NCI-H345 (cell line): ENCODE measurements at places on chromosomes 6 and 20.

- DNase-seq: no peak
Measured at GRCh38 chr20:17967521-17968365, 851 bp downstream of the SNX5 start.

- DNase-seq: no peak
Measured at GRCh38 chr6:116568821-116569755, 2.2 kb upstream of the RWDD1 start.

DNA sequence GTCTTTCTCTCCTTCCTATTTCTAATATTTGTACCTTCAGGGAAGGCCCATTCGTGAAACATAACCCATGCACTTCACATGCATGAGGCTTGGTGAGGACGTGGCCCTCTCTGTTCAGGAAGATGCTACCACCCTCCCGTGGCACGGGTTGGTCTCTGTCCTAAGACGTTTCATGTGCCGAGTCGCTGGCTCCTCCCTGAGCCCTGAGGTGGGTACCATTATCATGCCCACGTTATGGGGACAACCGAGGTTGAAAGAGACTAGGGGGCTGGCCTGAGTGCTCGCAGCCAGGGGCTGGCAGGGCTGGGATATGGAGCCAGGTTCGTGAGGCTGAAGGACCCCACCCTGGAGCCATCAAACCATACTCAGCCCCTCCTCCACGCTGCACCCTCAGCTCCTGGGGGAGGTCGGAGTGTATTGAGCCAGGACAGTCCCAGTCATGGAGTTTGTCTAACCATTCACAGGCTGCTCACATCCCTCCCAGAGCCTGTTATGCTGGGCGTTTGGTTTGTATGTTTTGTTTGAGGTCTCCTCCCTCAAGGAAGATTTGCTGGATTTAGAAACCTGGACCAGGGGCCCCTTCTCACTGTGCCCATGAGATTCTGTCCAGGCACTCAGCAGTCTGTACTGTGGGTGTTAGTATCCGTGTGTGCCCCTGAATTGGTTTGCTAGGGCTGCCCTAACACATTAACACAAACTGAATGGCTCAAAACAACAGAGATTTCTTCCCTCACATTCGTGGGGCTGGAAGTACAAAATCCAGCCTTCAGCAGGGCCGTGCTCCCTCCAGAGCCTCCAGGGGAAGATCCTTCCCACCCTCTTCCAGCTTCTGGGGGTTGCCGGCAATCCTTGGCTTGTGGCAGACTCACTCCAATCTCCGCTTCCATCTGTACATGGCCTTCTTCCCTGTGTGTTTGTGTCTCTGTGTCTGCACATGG, 88.3 kb downstream of the ANKRD60 start:
- DNase-seq: no peak

GRCh38 chr6:78936515-78936914, 69.2 kb downstream of the IRAK1BP1 start:
- no peak for DNase-seq

- DNase-seq: no peak
Measured at GRCh38 chr20:59646487-59646886, 42.1 kb downstream of the PHACTR3 start.

- DNase-seq: no peak
Measured at GRCh38 chr20:59636766-59637370, 32.5 kb downstream of the PHACTR3 start.
